ENCODE measurements at places on chromosomes 3 and 15.

DNA sequence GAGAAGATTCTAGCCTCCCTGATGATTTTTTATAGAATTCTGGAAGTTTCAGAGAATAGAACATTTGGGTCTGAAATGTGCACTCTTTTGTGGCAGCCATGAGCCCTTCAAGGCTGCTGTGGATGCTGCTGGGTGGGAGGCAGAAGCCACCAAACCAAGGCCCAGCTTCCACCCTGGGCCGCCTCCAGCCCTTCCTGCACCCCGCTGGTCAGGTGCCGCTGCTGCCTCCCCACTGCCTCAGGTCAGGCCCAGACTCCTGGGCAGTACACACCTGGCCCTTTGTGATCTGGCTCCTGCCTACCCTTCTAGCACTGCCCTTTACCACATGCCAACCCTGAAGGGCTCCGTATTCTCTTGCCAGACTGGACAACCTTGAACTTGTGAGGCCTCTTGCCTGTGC, 28.3 kb downstream of the PPCDC start:
- no peak for DNase-seq

- DNase-seq = peak; percentile 26
These were observed 23.5 kb upstream of the TSC22D2 start for GRCh38 chr3:150384296-150385212.

GRCh38 chr3:73614419-73614818, 10.3 kb downstream of the PDZRN3 start:
- DNase-seq = no peak

DNA sequence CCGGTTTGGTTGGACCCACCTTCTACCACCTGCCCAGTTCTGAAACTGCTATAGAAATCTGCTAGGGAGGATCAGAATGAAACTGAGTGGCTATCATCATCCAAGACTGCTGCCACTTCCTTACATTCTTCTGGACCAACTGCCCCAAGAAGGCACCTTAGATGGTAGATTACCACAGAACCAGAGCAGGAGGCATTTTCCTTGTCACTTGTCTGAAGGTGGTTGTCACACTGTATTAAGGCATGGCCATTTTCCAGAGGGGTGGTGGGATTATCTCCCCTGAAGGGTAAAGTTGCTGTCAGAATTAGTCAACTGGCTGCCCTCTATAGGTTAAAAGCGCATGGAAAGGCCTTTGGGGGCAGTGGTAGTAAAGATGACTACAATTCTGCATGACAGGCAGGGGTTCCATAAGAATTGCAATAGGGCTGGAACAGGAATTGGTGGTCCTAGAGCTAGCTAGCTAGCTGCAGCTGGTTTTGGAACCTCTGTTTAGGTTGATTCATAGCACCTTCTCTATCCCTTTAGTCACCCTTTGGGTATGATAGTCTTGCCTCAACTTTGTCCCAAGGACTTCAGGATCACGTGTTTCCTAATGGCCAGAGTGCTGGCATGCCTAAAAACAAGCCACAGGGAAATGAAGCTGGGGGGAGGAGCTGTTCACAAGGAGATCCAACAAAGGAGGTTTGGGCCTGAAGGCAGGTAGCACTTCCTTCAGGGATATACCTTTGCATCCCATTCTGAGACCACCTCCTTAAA, 4.8 kb upstream of the CSPG5 start:
- DNase-seq = no peak

- DNase-seq = no peak
These were observed 149.5 kb downstream of the SV2B start for GRCh38 chr15:91249591-91249990.

DNA sequence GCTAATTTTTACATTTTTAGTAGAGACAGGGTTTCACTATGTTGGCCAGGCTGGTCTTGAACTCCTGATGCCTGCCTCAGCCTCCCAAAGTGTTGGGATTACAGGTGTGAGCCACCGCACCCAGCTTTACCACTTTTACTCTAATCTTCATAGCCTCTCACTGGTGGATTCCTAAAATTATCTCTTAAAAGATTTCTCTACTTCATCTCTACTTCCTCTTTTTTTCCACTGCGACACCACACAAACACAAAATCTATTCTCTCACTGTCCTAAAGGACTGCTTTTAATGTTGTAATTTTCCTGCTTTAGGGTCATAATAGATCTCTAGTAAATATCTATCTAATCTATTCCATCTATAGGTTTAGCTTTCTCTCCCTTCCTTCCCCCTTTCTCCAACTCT, 34.0 kb upstream of the TBL1XR1 start:
- no peak for DNase-seq

- DNase-seq = no peak
These were observed 234.8 kb downstream of the XXYLT1 start for GRCh38 chr3:195036203-195036505.

GRCh38 chr15:53589520-53590057, 169.9 kb downstream of the WDR72 start:
- no peak for DNase-seq

DNA sequence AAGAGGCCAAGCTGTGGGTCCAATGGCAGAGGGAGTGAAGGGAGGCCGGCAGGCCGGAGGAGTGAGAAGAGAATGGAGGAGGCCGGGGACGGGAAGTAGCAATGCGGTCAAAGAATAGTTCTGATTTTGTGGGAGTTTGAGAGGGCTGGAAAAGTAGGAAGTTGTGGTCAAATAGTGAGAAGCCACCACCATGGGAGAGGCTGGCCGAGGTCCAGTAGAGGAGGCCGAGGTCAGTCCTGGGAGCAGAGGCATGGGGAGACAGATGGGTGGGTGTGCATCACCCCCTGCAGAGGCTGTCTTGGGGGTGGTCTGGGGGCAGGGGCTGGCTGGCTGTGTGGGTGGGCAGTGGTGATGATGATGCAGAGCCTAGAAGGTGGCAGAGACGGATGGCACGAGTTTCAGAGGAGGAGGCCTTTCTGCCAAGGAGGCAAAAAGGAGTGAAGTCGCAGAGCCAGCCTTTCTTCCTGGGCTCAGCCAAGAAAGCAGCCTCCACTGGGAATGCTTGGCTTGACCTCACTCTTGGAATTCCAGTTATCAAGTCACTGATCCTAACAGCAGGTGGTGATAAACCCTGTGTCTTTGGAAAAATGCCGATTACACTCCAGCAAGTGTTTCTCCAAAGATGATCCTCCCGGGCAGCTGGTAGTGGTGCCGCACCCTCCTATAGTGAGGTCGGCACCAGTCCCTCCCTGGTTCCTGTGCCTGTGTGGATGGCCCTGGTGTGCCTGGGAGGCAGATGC, 57.3 kb downstream of the ARNT2 start:
- DNase-seq = no peak

DNA sequence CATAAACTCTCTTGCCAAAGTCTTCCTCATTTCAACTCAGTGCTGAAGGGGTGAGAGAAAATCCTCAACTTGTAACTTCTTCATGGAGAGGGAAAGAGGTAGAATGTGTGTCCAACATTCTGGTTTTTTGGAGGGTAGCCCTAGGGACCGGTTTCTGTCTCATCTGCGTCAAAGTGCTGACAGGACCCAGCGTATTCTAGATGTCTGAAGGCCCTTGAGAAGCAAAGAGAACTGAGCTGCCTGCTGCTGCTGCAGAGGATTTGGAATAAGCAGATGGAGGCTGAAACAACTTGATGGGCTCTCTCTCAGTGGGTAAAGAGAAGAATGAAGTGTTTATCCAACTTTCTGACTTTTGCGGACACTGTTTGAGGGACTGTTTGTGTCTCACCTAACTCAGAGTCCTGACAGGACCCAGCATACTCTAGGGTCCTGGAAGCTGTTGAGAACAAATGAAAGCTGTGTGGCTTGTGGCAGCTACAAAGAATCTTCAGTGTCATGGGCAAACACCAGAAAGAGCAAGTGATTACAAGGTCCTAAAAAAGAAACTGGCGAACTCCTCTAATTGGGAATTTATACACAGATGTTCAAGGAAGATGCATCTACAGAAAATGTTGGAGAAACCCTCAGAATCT, 174.4 kb downstream of the SI start:
- no peak for DNase-seq

GRCh38 chr3:171459137-171459941, 866 bp downstream of the TNIK start:
- DNase-seq = peak; percentile 47

DNA sequence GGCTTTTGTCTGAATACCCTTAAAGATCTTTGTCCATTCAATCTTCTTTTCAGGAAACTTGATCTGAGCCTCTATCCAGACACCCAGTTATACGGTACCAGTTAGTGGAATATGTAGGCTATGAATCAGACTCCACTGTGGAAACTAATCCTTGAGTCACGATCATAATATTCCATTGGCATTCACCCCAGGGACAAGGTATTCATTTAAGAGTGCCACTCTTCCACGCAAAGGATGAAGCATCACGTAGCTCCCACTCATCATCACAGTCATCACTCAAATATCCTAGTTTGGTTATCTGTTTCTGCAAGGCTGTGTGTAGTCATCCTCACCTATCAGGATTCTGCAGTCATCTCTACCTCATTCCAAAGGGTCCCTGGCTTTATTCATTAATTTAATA, 85.6 kb downstream of the NEDD4 start:
- DNase-seq = no peak

GRCh38 chr3:158991146-158991705, 189.4 kb downstream of the MFSD1 start:
- DNase-seq = no peak

DNA sequence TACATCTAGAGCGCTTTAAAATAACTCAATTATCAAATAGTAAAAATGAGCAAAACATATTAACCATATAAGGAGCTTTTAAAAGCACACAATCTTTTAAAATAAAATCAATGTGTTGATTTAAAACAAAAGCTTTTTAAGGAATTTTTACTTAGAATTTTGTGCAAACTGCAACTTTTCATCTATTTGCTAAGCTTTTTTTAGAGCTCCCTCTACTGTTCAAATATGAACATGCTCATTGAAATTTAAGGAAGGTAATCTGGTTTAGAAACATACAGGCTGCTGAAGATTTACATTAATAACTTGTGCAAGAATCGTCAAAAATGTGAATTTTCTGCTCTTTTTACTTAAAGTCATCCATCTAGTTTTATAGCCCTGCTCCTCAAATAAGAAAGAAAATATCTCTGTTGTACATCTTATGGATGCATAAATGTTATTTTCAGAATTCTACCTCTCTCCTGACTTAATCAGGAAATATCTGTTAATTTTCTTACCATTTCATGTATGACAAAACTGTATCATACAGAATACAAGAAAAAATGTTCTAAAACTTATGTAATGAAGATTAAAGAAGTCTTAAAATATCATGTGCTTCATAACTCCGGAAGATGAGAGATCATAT, 469.4 kb upstream of the ROBO2 start:
- DNase-seq = no peak

- DNase-seq = no peak
These were observed 17.8 kb downstream of the MRAS start for GRCh38 chr3:138366006-138366759.

- DNase-seq = peak; percentile 13
These were observed at the start of gene PLCH1 for GRCh38 chr3:155744626-155745324. PLCH1 (minus strand) TSS chr3:155745071; CDS start chr3:155704224, 40,847 bp downstream.

DNA sequence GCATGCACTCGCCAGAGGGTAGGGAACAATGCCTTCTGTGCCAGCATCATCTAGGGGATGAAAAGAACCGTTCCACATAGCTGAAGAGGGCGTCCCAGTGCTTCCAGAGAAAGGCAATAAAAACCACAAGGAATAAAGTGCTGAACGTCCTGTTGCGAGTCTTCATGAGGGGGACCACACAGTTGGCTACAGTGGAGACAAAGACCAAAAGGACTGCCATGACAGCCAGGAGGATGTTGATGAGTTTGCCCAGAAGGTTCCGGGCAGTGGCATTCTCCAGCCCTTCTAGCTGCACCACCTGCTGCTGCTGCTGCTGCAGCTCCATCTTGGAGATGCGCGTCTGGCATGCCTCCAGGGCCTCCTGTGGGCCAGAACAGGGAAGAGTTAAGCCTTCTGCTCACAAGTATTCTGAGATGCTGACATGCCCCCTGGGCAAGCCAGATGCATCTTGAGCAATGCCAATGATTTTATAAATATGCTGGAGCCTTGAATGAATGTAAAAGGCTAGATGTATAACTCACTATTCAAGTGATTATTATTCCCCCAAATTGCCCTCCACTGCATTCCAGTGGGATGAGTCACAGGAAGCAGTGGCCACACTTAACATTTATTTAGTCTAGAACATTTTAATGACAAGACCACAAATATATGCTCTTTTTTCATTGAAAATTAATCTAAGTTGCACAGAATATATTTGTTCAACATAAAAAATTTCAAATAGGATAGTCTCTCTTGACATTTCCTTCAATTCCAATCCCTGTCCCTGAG, 45.1 kb upstream of the PLXND1 start:
- DNase-seq = no peak

GRCh38 chr3:24446032-24446431, 48.6 kb downstream of the THRB start:
- DNase-seq = no peak

DNA sequence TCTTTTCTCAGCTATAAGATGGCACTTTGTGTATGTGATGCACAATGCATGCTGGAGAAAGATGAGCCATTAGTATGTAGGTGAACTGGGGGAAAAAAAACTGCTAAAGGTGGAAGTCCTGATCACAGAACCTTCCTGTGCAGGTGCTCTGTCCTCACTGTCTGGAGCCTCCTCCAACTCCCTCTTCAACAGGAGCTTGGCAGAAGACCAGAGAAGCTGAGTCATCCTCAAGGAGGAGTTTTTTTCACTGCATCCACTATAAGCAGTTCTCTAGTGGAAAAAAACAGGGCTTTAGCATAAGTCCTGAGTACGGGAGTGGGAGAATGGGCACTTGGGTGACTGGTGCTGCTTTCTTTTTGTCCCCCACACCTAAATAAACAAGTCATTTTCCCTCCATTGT, 168.4 kb upstream of the CADPS start:
- no peak for DNase-seq

DNA sequence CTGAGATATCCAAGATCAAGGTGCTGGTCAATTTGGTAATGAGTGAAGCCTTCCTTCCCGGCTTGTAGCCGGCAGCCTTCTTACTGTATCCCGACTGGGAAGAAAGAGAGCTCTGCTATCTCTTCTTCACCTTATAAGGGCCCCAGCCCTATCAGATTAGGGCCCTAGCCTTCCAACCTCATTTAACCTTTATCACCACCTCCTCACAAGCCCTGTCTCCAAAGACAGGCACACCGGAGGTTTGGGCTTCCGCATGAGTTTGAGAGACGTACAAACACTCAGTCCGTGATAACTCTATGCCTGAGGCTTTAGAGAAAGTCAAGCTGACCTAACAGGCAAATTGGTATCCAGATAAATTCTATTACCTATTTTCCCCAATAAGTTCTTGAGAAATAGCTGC, 243.9 kb downstream of the OPA1 start:
- no peak for DNase-seq

GRCh38 chr3:172543419-172543818, 20.2 kb upstream of the TNFSF10 start:
- no peak for DNase-seq

- DNase-seq = no peak
These were observed 656.8 kb upstream of the SGO1 start for GRCh38 chr3:20842594-20843436.
